Upper lobe of right lung (tissue), 1 donor: ENCODE measurements at places on chromosomes 4 and X. TPM values are rescaled to one million over a fixed set of nuclear protein-coding genes. Genes with fewer than 3 reads are reported as not detected.

GRCh38 chr4:42638993-42639392, 17.9 kb downstream of the ATP8A1 start:
- DNase-seq, result no peak

The PABPC1L2A gene
- not detected for total RNA-seq

The PPBP gene
- total RNA-seq, result 3.4 TPM

GRCh38 chr4:54041100-54041499, 23.3 kb downstream of the CHIC2 start:
- no peak for DNase-seq

DNA sequence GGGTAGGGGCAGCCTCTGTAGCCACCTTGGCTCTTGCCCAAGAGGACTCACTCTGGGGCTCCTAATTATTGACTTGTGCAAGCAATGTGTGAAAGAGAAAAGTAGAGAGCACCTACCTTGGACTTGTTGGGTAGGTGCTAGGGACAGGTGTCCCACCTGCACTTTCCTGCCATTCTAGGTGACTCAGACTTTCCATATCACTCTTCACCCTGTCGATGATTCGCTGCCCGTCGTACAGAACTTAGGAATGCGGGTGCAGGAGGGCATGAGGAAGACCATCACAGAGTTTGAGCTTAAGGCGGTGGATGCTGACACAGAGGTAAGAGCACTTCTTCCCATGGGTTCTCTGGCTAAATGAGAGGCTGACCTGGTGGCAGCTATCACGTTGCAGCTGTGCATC, 87.3 kb upstream of the ANXA3 start:
- no peak for DNase-seq

The GLRA3 gene
- total RNA-seq, result not detected

GRCh38 chr4:158625544-158625943, 46.1 kb downstream of the C4orf46 start:
- no peak for DNase-seq

GRCh38 chrX:16903274-16904022, 33.3 kb upstream of the RBBP7 start:
- DNase-seq, result no peak

DNA sequence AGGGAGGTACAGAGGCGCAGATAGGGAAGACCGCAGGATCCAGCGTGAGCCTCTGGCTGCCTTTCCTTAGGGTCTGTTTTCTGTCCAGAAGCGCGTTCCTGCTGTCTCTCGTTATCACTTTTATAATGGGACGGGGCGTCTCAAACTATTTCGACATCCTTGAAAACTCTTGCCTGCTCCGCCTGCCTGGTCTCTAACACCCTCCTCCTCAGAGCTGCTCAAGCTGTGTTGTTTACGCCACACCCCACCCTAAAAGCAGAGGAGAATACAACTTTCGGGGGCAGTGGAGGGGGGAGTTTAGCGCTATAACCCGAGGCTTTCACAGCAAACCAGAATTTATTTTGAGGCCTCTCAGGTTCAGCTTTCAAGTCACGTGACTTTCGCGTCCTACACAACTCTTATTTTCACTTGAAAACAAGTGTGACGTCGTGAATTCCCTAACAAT, 646 bp upstream of the FAM3A start:
- no peak for DNase-seq

GRCh38 chrX:41946989-41947612, 23.7 kb upstream of the CASK start:
- no peak for DNase-seq

DNA sequence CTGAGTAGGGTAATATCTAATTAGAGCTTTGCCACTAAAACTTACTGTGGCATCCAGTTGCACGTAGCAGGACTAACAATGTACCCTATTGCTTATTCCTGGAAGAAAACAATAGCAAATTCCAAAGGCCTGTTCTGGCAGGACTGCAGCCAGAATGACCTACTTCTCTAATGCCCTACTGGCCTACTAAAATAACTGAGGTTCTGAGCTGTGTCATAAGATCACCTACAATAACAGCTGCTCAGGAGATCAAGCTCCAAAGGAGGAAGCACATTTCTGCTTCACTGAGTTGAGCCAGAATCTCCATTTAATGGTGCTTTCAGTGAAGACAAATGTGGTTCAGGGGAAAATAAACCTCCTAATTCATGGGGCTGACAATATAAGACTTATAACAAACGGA, 42.2 kb upstream of the CXCL8 start:
- DNase-seq, result no peak

DNA sequence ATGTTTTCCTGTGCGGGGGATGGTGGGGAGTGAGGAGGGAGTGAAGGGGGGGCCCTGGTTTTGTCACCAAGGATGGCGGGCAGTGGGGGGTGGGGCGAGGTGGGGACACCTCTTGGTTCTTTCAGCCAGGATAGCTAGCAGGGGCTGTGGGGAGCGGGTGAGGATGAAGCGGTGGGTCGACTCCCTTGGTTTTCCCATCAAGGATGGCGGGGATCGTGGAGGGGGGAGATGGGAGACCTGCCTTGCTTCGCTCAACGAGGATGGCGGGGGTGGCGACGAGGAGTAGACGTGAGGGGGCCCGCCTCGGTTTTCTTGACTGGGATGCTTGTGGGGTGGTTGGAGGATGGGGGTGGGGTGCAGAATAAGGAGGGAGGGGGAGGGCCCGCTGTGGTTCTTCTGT, 643 bp downstream of the FHL1 start:
- no peak for DNase-seq

- no peak for DNase-seq
These were observed 1.0 kb downstream of the SHISA3 start for GRCh38 chr4:42398171-42398870.

DNA sequence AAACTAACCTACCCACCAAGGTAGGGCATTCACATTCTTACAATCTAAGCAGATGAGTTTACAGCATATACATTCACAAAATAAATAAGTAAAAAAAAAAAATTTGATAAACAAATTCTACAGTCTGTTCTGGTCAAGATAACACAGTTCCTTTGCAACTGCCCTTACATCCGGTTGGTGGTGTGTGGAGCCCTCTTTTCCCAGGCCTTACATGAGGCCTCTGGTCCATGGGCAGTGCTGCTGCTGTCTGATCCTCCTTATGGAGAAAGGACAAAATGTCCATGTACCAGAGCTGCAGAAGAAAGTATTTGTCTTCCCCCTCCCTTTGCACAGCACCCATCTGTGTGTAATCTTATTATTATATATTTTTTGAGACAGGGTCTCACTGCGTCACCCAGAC, 2.2 kb upstream of the SEPTIN11 start:
- DNase-seq, result no peak

DNA sequence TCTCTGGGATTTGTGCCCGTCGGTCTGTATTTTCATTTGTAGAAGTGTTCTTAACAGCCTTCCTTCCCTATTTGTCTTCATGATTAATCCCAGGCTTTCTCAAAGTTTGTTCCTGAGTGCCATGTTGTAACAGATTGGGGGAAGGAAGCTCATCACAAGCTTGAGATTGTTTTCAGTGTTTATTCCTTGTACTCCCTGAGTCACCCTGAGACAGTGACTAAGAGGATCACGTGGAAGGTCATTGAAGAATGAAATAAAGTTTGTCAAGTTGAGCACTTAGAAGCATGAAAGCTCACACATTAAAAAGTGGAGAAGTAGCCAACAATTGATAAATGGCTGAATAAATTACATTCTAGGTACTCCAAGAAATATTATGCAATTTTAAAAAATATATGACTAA, 153.5 kb upstream of the FAM241A start:
- DNase-seq, result no peak

DNA sequence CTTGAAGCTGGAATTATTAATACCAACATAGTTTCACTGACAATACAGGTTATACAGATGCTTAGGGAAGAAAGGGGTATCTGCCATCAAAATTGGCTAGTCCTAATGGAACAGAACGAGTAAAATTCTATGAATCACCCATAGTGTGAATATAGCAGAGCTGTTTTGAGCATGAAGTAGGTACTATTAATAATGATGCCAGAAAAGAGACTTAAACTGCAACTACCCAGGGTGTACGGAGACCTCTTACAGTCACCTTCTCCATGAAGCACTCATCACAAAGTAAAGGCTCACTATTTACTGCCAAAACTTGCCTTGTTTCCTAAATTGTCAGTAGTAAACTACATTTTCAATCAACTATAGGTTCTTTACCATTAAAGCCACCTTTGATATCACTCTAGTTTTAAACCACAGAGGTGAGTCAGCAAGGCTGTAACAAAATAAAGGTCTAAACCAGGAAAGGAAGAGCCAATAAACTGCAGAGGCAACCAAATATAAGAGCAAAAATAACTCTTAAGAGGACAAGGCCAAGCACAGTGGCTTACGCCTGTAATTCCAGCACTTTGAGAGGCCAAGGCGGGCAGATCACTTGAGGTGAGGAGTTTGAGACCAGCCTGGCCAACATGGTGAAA, 114.4 kb downstream of the FRYL start:
- no peak for DNase-seq

The TCEAL2 gene
- total RNA-seq, result 5.4 TPM

GRCh38 chr4:26590639-26591038, 6.8 kb downstream of the TBC1D19 start:
- DNase-seq, result no peak

DNA sequence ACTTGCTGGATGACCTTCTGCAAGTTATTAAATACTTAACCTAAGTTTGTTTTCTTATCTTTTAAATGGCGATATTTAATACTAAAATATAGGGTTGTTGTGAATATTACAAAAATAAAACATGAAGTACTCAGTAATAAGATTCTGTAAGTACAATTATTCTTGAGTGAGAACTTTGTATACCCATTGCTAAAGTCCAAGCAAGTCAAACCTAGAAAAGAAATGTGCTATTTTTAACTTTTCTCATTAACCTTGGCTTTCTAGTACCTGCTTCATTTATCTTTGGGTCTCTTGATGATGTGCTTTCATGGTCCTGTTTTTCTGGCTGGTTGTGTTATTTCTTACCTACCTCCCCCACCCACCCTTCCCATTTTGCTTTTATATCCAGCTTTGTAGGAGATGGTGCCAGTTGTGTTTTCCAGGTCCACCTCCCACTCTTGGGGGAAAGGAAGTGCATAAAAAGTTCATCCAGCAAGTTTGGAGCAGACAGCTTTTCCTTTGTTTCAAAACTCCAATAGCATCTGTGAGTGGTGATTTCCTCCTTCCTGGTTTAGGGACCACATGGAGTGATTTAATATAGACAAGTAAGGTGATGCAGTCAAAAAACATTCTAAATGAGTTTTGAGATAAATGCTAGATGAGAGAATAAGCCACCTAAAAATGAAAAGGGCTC, 7.5 kb upstream of the CXCL8 start:
- no peak for DNase-seq

DNA sequence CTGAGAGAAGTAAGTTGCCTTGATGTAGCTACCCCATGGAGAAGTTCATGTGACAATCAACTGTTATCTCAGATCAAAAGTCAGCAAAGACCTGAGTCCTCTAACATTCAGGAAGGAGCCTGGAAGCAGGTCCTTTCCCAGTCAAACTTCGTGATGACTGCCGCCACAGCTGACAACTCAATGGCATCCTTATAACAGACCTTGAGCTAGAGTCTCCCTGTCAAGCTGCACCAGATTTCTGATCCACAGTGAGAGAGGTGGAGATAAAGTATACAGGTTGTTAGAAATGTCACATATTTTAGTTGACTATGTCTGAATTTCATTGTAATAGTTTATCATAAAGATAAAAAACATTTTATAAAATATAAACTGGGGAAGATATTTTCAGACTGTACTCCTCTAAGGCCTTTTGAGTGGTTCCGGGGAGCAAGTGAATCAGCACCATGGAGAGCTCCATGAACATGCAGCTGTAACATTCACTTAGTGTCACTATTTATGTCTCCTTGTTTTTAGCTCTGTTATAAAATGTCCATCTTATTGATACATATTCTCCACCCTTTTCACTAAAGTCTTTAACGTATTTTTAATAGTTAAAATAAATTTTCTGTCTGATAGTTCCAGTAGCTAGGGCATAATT, 1653.5 kb upstream of the AGA start:
- DNase-seq, result no peak

- no peak for DNase-seq
These were observed 92.7 kb upstream of the TRIM2 start for GRCh38 chr4:153111426-153112040.

GRCh38 chr4:185457136-185457535, 14.4 kb downstream of the CCDC110 start:
- no peak for DNase-seq

The NR3C2 gene
- total RNA-seq, result 25.9 TPM

DNA sequence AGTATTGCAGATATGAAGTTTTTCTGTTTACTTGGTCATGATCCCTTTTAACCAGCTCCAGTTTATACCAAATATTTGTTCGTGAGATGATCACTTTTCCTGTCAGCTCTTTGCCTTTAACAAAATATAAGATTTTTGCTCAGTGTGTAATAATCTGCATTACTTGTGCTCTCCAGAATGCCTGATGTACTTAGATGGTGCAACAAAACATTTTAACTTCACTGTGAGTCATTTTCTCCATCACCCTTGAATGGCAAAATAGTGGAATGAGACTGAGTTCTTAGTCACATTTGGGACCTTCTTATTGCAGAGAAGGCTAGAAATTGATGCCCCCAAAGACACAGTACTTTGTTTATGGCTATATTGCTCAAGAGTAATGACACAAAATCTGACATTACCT, 252.0 kb downstream of the FRMPD4 start:
- no peak for DNase-seq

The MRFAP1 gene
- total RNA-seq, result 235 TPM

DNA sequence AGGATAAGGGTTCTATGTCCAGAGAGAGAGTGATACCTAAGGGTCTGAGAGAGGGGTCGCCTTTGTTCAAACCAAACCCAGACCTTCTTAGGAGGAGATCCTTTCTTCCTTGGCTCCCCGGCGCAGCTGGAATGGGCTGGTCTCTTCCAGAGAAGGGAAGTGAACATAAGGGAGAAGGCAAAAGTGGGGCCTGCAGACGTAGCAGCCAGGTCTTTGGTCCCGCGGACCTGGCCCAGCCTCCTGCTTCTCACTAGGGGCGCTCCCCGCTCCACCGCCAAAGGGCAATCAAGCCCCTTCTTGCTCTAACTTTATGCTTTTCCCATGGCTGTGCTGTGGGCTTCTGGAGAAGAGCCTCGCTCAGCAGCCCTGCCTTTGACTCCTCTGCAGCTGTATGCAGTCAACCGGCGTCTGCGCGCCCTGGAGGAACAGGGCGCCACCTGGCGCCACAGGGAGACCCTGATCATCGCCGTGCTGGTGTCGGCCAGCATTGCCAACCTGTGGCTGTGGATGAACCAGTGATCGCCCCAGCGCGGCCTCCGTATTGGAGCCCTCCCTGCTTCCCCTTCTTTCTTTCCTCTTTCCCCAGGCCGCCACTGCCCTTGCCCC, 6.5 kb downstream of the FATE1 start:
- DNase-seq, result no peak
